ENCODE measurements at places on chromosomes 13 and 19.

- DNase-seq = no peak
Measured at GRCh38 chr19:28829359-28829758, 383.6 kb downstream of the UQCRFS1 start.

DNA sequence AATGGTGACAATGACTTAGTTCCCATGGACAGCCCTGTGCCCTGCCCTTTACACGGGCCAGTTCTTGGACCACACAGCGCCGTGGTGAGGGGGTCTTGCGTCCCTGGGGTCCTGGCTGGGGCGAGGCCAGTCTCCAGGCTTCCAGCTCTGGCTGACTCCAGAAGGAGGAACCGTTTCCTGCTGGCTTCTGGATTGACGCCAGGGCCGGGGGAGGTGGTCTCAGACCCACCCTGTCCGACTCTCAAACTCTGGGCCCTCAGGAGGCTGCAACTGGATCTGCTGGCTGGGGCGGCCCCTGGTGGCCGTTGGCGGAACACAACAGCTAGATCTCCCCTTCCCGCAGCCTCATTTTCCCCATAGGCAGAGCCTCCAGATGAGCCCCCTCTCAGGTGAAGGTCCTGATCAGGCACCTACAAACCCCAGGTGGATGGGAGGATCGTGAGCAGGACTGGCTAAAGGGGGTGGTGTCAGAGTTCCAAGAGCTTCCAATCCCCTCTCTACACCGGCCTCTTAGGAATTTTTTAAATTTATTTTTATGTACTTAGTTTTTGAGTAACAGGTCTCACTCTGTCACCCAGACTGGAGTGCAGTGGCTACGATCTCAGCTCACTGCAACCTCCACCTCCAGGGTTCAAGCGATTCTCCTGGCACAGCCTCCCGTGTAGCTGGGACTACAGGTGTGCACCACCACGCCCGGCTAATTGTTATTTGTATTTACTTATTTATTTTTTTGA, 8.0 kb downstream of the CCDC194 start:
- DNase-seq = peak; percentile 1

- no peak for DNase-seq
Measured at GRCh38 chr19:12641456-12641855, 25.1 kb downstream of the MAN2B1 start.

DNA sequence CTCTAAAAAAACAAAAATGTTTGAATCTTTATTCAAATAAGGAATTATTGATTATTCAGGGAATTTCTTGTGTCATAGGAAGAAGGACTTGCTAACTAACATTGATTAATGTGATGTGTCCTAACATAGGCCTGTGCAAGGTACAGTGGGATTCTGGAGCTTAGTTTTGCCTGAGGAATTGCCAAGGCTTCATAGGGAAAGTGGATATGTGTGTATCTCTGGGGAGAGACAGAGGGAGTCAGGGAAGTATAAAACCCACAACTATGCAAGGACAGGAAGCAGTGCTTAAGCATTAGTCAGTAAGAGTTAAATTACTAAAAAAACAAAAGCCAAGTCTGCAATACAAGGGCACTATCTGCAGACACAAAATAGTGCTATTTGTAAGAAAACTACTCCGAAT, 59.6 kb downstream of the WDFY2 start:
- no peak for DNase-seq

DNA sequence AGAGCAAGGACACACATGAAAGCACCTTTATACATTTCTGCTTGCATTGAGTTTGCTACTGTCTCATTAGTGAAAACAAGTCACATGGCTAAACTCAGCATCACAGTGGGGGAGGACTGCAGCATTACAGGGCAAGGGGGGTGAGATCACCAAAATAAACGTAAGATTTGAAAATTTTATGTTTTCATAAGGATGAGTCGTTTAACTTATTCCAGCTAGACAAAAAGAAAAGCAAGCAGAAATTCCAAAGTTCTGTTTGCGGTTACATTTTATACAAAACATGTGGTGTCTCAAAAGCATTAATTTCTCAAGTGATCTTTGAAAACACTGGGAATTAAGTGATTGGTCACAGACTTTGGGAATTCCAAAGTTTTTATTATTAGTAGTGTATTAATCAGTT, 261.4 kb upstream of the RXFP2 start:
- no peak for DNase-seq

DNA sequence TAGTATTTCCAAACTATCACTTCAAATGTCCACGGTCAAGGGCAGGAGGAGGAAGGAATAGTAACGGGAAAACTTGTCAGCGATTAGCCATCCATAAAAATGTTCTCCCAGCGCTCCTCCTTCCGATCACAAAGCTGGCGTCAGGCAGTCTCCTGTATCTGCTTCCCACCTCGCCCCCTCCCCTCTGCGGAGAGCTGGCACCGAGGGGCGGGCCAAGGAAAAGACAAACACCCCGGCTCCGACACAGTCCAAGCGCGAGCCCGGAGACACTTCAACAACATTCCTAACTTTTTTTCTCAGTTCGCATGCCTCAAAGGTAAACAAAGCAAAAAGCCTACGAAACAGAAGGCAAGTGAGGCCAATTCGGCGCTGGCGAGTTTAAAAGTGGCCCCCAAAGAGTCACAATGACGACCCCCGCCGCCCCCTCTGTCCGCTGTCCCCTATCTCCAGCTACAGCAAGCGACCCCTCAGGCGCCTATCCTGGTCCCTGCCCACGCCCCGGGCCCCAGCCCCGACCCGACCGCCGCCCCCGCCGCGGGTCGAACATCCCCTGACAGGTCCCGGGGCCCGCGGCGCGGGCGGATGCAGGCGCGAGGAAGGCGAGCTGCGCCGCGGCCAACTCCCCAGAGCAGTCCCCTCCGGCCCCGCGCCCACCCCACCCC, 736 bp downstream of the SMAD9 start:
- DNase-seq = peak; percentile 12

DNA sequence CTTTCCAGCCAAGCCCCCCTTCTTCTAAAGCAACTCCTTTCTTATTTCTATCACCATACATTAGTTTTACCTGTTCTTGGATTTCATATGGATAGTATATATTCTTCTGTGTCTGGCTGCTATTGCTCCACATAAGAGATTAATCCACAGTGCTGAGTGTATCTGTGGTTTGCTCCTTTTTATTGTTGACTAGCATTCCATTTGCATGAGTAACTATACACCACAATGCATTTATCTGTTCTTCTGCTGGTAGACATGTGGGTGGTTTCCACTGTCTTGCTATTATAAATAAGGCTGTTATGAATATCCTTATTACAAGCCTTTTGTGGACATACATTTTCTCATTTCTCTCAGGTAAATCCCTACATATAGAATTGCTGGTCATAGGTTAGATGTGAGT, 138.2 kb downstream of the SLC7A1 start:
- DNase-seq = no peak

- DNase-seq = no peak
Measured at GRCh38 chr19:38081547-38082255, 142.3 kb downstream of the DPF1 start.

DNA sequence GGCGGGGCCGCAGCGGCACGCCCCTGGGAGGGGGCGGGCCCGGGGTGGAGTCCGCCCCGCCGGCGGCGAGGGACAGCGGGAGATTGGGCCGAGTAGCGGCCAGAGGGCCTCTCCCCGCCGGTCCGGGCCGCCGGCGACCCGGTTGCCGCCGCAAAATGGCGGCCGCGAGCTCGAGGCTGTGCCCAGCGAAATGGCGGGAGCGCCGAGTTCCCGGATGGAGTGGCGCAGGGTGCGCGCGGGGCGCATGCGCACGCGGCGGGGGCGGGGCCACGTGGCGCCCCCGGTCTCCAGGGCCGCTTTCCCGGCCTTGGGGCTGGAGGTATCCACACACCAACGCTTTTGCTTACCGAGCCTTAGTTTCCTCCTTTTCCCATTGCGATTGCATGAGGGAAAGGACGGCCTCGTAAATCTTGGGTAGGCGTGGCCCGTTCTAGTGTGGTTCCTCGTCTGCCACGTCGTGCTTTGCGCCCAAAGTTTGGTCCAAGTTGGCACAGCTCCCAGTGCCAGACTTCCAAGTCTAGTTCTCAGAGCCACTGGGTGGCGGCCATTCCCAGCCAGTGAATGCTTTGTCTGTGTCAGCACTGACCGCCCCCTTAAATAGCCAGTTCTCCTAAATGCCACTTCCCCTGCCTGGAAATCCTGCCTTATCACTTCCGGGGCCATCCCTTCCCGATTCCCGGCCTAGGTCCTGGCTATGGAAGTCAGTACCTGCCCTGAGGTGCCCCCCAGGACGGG, 513 bp downstream of the CIRBP start:
- peak; percentile 84 for DNase-seq

DNA sequence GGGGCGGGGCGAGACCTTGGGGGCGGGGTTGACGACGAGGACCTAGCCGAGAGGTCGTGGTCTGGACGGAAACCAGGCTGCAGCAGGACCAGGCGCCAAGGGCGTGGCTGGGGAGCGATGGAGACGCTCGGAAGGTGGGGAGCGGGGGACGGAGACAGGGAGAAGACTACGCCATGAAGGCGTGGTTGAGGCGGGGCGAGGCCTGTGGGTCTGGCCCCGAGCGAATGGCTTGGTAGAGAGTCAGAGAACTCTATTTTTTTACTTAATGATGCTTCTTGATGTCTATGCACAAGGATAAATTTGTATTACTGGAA, 674 bp upstream of the FBXL12 start:
- no peak for DNase-seq

GRCh38 chr19:15324791-15325519, 7.4 kb downstream of the BRD4 start:
- no peak for DNase-seq

GRCh38 chr13:112842931-112843391, 126.1 kb upstream of the MCF2L start:
- DNase-seq = no peak

- DNase-seq = no peak
Measured at GRCh38 chr19:29111576-29111975, 101.4 kb downstream of the UQCRFS1 start.

DNA sequence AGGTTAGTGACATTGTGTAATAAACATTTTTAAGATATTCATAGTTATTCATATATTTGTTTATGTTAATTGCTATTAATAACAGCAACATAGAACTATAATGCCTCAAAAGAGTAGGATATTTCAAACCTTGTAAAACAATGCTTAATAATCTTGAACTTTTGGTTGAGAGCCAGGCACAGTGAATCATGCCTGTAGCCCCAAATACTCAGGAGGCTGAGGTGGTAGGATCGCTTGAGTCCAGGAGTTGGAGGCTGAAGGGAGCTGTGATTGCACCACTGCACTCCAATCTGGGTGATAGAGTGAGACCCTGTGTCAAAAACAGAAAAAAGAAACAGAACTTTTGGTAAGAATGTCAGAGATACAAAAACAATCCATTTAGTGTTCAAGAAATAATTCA, 213.9 kb upstream of the SLITRK1 start:
- DNase-seq = no peak

GRCh38 chr13:112510987-112511685, 76.8 kb downstream of the TUBGCP3 start:
- no peak for DNase-seq

DNA sequence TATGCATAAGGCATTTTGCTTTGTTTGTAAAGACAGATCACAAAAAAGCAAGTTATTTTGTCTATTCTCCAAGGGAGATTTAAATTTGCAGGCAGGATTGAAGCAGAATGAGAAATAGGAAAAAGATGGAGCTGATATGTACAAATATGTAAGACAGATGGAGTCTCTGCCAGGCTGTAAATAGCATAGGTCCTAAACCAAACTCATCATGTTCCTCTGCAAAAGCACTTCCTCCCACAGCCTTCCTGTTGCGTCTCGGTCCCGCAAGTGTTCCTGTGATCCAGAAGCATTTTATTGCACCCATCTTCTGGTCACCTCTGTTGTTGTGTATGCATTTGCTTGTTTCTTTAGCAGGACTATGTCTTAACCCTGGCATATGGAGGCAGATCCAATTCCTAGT, 95.7 kb upstream of the CLDN10 start:
- no peak for DNase-seq

GRCh38 chr19:17889609-17890214, 18.0 kb downstream of the SLC5A5 start:
- DNase-seq = no peak

DNA sequence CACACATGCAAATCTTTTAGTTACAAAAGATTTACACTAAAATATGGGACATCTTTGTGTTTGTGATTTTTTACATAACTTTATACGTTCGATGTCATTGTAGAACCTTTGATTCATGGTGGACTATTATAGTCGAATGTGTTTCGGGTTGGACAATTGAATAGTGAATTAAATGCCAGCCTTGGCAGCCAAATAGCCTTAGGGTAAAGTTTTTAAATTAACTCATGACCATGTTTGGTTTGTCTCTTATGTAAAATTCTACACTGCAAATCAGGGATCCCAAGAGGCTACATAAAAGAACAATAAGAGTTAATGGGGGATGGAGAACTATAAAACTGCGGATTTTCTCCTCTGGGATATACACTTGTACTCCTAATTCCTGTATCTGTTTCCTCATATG, 1735.6 kb upstream of the SPRY2 start:
- peak; percentile 11 for DNase-seq

- DNase-seq = no peak
Measured at GRCh38 chr19:53981376-53981951, 10.0 kb upstream of the CACNG6 start.

- no peak for DNase-seq
Measured at GRCh38 chr13:31274390-31274789, 74.6 kb downstream of the B3GLCT start.

- DNase-seq = no peak
Measured at GRCh38 chr19:50723735-50724521, 764 bp downstream of the CLEC11A start.

DNA sequence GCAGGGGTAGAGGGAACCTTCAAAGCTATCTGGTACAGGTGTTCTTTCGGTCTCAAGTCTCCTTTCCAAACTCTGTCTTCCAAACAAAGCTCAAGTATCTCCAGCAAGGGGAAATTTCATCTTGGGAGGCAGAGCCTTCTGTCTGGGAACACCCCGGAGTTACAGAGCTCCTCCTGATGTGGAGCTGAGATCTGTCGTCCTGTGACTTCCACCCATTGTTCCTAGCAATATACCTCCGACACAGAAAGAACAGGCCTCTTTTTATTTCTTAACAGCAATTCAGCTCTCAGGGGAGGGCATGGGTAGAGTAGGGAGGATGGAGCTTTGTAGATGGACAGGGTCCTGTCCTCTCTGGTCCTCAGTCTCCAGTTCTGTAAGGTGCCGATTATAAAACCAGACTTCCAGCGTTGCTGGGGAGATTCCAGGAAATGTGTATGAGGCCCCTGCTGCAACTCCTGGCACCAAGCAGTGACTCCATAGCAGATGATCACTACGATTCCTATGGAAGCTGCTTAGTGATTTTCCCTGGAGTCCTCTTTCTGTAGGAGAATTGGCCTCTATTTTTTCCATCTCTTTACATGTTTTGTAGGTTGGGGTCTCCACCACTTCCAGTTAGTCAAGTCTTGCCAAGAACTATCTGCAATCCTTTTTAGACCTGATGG, 56.0 kb upstream of the ARGLU1 start:
- no peak for DNase-seq

- peak; percentile 94 for DNase-seq
Measured at GRCh38 chr19:11481534-11482383, 913 bp upstream of the ELAVL3 start.

GRCh38 chr19:39692822-39693221, 11.5 kb upstream of the LGALS14 start:
- DNase-seq = no peak

GRCh38 chr19:6424195-6424938, at the start of gene KHSRP:
KHSRP (minus strand) TSS chr19:6424811; CDS start chr19:6424701, 110 bp downstream.
- DNase-seq = no peak

Measured in NCI-H1930 (cell line).